ENCODE measurements at places on chromosomes 12 and 14.

GRCh38 chr12:25852792-25853191 is 105.7 kb upstream of the RASSF8 start:
- DNase-seq, result no peak

GRCh38 chr14:95302667-95303506 is 16.8 kb downstream of the CLMN start:
- no peak for DNase-seq

- no peak for DNase-seq
These were observed 69.9 kb downstream of the ARL6IP4 start for GRCh38 chr12:123050331-123050831.

- no peak for DNase-seq
These were observed 76.7 kb downstream of the MED13L start for GRCh38 chr12:116200812-116201211.

- DNase-seq, result no peak
These were observed 394.2 kb downstream of the NUAK1 start for GRCh38 chr12:105744371-105745058.

- DNase-seq, result no peak
These were observed 314.3 kb downstream of the TRHDE start for GRCh38 chr12:72586456-72586855.

- DNase-seq, result no peak
These were observed 57.3 kb upstream of the ATF1 start for GRCh38 chr12:50706606-50707005.

DNA sequence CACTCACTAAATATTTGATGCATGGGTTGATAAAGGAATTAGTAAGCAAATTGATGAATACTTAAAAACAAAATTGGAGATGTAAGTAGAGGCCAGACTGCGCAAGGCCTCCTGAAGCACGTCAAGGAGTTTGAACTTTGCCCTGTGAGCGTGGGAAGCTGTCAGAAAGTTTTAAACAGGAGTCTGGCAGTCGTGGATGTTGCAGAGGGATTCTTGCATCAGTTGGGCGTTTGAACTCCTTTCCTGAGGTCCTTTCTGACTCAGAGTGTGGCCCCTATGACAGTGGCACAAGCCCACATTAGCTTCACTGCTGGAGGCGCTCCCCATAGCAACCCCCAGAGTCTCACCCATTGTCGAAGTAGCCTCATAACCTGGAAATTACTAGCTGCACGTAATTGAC is 17.9 kb upstream of the IL22 start:
- no peak for DNase-seq

DNA sequence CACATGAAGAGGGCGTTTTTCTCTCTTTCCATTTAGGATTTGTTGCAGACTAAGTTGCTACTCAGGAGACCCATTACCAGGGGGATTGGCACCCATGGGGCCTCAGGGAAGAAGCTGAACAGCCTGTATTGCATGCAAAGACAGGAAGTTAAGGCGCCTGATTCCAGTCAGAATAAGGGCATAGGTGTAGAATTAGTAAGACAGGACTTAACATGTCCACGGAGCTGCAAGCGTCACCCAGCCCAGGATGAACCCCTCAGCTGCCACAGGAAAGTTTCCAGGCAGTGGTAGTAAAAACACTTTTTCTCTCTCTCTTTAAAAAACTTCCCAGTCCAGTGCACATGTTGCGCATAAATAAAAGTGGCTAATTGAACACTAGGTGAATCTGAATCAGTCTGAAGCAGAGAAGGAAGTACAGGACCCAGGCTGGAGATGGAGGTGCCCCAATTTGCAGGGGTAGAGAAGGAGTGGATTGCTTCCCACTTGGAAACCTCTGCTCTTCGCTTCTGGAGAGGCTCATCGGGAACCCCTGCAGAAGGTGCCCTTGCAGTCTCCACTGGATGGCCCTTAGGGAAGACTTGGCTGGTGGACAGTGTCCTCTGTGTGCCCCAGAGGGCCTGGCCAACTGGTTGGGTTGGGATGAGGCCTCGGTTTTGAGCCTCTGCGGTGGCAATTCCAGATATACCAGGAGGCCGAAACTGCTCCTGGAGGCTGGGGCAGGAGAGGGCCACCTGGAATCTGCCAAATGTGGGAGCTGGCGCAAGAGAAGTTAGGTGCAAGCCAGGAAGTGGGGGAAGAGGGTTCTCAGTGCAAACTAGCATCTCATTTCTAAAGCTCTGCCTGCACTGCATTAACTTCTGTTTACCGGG is 10.7 kb upstream of the TBX3 start:
- no peak for DNase-seq

- no peak for DNase-seq
These were observed 132.3 kb upstream of the CRY1 start for GRCh38 chr12:107225635-107226034.

DNA sequence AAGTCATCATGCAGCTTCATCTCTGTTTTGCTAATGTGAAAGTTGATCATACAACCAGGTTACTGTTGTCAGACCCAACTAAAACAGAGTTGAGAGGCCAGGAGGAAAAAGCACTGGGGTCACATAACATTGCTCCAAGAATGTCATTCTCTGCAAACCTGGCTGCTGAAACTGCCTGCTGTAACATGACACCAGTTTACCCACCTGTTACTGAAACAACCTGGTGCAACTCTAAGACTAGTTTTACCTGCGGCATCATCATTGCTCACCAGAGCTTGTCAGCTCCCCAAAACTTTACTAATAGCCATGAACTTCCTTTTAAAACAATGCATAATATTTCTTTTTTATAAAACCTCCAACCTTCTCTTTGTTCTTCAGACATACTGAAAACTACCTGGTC is 30.7 kb upstream of the DEGS2 start:
- DNase-seq, result no peak

- DNase-seq, result no peak
These were observed 382.2 kb downstream of the FUT8 start for GRCh38 chr14:65794674-65795279.

DNA sequence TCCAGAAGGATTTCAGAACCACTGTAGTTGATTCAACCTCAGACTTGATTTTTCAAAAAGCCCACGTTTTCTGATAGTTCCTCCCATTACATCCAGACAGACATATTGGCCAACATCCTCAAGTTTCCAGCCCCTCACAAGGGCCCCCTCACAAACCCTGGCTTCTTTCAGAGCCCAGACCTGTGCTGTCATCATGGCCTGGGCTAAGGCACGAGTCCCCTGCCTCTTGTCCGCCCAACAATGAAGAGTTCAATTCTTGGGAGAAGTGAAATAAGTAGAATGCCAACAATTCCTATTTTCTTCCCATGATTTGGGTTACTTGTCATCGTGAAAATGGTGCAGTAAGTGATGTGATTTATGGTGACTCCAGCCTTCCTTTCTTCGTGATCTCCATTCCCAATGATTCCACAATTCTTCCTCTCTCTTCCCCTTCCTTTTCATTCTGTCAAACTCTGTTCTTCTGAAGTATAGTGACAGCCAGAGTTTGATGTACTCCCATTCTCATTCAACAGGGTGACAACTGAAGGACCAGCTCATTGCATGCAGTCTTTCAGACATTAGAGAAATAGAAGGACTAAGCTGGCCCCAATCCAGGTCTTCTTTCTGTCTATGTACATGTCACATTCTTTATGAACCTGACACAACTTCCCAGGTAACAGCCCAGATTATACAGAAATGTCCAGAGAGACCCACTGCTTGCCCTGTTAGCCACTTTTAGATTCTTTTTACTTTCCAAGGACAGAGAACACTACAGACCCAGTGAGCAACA is 29.2 kb downstream of the SPTB start:
- no peak for DNase-seq

DNA sequence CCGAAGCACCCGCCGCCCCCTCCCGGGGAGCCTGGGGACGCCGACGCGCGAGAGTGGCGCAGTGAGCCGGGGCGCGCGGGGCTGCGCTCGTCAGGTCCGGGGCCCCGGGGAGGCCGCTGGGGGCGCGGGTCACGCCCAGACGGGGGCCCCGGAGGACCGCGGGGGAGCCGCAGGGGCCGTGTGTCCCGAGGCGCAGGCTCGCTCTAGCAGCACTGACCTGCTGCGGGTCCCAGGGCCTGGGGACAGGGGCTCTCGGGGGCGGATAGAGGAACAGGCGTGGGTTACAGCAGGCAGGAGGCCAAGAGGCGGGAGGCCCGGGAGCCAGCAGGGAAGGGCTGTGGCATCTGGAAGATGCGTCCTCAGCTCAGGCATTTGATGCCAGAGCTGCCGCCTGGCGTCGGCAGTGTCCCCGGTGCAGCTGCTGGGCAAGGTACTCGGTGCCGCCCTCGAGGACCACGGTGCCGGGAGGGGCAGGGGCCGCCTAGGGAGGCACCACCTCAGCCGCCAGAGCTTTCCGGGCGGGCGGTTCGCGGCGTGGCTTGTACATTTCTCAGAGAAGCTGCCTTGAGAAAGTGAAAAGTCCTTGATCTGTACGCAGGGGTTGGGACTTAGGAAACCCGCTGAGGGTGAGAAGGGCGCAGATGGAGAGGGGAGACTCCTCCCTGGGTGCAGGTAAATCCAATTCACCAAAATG is 1.2 kb downstream of the WNT5B start:
- peak; percentile 17 for DNase-seq

DNA sequence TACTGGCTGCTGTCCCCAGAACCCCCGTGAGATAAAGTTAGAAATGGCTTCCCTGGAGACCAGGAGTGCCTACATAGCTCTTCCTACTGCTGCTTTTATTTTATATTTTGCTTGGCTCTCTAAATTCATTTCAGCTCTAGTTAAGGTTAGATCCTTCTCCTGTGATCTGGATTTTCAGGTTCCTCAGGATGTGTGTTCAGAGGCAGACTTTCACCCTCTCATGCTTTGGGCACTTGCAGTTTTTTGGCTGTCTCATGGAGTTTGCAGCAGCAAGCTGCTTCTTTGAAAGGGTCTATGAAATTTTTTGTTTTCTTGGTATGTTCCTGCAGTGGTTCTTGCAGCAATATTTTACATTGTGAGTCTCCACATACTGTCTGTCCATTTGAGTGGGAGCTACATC is 93.3 kb downstream of the ATP23 start:
- DNase-seq, result no peak

DNA sequence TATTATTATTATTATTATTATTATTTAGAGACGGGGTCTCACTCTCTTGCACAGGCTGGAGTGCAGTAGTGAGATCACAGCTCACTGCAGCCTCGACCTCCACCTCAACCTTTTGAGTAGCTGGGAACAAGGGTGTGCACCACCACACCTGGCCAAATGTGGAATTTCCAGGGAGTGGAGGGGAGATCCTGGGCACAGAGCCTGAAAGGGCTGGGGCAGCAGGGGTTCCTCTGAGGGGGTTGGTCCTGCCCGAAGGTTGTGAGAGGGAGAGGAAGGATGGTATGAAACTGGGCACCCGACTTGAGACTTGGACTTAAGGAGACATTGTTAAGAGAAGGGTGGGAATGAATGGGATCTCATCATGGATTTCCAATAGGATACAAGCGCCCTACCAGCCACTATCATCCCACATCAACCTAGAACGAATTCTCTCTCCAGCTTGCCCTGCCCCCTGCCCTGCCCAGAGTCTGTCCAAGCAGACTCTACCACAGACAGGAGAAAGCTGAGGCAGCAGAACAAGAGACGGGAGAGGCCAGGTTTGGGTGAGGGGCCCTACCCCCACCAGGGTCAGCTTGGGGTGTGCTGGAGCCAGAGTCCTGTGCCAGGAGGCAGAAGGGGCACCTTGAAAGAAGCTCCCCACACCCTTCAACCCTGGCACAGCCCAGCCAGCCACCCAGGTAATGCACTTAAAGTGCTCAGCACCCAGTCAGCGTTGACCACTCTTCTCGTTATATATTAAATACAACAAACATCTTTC is 2.4 kb upstream of the DYNC1H1 start:
- DNase-seq, result no peak

DNA sequence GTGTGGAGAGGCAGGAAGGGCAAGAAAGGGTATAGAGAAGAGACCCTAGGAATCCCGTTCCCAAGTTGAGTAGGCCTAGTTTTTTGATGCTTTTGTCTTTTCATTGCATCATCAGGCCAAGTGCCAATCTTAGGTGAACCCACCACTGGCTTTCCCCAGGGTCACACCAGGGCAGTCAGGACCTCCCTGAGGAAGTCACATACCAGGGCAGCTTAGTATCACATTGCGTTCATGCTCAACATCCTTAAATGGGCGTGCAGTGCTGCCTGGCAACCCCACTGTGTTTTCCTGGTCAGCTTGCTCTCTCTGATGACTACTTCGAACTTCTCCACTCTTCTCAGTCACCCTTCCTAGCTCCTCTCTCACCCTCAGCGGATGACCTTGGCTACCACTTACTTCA is 9.0 kb downstream of the ASIC1 start:
- no peak for DNase-seq

DNA sequence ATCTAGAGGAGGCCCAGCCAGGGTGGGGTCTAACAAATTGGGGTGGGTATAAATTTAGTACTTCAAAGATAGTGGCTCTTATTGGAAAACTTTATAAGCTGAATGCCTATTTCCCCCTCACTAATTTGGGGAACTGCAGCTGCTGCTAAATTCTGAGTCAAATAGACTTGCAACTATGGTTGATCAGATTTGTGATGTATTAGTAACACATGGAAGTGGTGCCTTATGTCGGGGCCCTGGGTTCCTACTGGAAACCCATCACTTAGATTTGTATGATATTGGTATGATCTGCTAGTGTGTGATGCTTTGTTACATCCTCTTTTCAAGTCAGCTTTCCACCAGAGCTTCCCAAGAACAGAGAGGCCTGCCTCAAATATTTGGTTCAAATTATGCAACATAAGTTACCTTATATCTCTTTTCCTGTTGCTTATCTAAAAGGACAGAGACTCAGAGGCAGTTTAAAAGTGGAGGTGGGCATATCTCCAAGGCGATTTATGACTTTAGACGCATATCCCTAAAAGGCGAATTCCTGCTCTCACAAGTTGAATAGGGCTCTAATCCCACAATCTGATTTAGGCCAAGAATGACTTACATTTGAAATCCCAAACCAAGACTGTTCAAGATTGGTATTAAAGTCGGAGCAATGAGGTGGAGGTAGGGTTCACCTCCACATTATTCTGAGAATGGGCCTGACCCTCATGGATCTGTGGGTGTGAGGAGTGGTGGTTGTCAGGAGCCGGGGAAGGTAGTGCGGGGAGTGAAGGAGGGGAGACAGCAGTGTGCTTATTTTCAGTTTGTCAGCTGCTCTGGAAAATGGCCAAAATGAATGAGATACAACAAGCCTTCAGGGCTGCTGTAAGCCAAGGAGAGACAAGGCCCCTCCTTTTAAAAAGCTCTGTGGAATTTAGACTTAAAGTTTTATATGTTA is 425.8 kb downstream of the RAD51B start:
- no peak for DNase-seq

Data from substantia nigra (tissue), 51 donors.